ENCODE measurements at places on chromosomes 1 and 21.

GRCh38 chr1:115324649-115325420, 13.2 kb downstream of the NGF start:
- DNase-seq: no peak

DNA sequence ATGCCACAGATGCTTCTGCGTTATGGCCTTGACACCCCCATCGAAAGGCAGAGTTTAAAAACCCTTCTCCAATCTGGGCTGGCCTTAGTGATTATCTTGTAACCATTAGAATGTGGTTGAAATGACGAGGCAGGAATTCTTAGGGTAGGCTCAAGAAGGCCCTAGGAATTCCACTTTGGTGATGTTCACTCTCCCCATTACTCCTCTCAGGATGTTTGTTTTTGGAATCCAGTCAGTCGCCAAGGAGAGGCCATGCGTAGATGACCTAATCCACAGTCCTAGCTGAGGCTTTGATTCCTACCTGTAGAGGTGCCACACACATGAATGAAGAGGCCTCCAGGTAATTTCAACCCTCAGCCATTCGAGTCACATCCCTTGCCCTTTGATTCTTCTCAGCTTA, 318.2 kb downstream of the NEGR1 start:
- DNase-seq: no peak

GRCh38 chr1:232789651-232790050, 15.6 kb upstream of the MAP10 start:
- DNase-seq: no peak

DNA sequence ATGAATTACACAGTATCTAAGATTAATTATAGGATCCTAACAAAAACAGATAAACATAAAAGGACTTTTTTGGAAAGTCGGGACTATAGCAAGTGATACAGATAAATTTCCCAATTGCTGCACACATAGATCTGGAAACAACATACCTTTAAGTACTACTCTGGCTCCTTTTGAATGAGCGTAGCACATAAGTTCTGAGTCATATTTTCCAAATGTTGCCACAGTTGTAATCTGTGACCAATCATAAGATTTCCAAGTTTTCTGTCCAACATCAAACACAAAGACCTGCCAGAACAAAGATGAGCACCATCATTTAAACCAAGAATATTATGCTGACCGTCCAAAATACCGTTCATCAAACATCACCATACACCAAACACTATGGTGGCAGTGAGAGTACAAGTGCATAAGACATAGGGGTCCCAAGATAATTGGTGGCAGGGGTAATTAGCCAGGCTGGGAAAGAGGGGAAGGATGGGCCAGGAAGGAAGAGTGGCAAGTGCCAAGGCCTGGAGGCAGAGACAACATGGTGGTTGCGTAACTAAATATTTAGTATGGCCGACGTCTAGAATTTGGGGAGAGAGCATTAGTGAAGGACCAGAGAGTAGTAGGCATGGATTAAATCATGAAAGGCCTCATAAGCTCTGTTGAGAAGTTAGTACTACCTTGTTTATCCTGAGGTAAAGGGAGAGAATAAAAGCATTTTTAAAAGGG, 3.6 kb downstream of the CTBS start:
- no peak for DNase-seq

GRCh38 chr1:174074757-174075156, 52.6 kb upstream of the RC3H1 start:
- peak; percentile 49 for DNase-seq

DNA sequence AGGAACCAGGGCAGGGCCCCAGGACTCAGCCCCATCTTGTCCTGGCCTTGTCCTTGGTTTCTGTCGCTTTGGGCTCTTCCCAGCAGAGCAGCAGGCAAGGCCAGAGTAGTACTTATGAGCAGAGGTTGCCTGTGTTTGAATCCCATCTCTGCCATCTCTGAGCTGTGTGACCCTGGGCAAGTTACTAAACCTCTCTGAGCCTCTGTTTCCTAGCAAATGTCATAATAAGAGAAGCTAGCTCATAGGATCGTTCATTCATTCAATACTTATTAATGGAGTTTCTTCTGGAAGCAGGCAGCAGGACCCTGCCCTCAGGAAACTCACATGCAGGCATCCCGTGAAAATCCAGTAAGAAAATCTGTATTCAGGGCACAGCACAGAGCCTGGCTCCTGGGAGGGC, 84.3 kb downstream of the FBXO2 start:
- DNase-seq: no peak

- DNase-seq: no peak
Observed at GRCh38 chr1:66265796-66266195, 268.2 kb upstream of the SGIP1 start.

DNA sequence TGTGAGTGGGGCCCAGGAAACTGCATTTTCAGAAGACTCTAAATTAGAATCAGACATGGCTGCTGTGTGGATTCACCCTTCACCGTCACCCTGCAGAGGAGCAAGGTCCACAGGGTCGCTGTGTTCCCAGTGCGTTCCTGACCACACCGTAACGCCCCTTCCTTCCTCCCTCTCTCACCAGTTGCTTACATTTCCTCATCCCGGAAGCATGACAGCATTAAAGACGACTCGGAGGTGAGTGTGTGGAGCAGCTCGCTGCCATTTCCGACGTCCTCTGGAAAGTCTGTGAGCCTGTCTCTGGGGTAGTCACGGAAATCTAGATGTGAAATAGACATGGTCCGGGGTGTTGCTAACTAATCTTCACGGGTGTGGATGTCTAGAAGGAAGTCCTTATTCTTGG, 45.9 kb downstream of the FAAP20 start:
- DNase-seq: no peak

DNA sequence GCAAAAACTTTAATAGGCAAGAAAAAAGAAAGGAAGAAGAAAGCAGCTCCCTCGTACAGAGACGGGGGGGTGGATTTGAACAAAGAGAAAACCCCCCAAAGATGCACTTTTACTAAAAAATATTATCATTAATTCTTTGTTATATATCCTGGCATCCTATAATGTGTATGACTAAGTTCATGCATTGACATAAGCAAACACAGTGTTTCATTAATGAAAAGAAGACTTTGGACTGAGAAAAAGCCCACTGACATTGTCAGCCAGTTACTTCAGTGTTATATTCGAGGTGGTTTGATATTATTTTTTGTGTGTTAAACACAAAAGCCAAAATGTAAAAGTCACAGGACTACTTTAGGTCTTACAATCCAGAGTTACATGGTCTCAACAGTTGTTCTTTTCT, 110.1 kb upstream of the DPYD start:
- no peak for DNase-seq

GRCh38 chr1:184379111-184379752, 7.6 kb upstream of the C1orf21 start:
- peak; percentile 64 for DNase-seq

GRCh38 chr1:188386666-188387065, 1557.9 kb downstream of the PLA2G4A start:
- DNase-seq: no peak

- no peak for DNase-seq
Observed at GRCh38 chr1:55007625-55008024, 8.9 kb downstream of the BSND start.

DNA sequence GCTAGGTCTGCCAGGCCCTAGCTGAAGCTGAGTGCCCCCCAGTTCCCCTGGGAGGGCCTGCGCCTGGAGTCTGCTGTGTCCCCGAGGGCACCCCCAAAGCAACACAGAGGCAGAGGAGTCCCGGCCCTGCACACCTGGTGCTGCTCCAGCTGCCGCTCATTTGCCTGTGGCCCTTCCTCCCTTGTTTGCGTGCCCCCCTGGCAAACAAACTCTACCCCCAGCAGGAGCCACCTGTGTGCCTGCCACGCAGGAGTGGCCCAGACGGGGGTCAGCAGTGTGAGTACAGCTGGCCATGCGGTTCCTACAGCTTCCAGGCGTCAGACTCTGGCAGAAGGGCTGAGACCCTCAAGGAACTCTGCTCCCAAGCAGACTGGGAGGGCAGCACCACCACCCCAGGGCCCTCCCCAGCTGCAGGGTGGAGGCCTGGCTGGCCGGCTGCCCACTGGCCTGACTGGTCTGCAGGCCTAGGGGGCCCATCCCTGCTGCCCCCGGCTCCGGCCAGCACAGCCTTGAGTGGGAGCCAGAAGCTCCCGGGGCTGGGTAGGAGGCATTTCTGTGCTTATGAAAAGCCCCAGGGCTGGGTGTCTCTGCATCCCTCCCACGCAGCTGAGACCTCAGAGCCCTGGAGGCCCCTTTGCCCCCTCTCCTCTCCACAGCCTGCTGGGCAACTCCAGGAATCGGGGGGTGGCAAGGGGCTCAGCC, 563 bp upstream of the TAS1R3 start:
- DNase-seq: no peak

All from HT-29 (cell line).